ENCODE measurements at places on chromosomes 11 and 22.

- no peak for DNase-seq
Observed at GRCh38 chr11:78595436-78596130, 20.9 kb upstream of the NARS2 start.

- DNase-seq, result no peak
Observed at GRCh38 chr22:39450258-39450955, 6.4 kb upstream of the MGAT3 start.

GRCh38 chr11:67314218-67314617, 10.9 kb downstream of the SSH3 start:
- DNase-seq, result no peak

GRCh38 chr11:934527-934926, 8.9 kb downstream of the AP2A2 start:
- DNase-seq, result no peak

All from activated CD4-positive, alpha-beta T cell treated with anti-CD3 and anti-CD28 coated beads, Interleukin-2, amount 10 ng/mL, durations not matched to agents 7 days and 5 days (primary cell).